ENCODE measurements at places on chromosomes 6 and 20.

DNA sequence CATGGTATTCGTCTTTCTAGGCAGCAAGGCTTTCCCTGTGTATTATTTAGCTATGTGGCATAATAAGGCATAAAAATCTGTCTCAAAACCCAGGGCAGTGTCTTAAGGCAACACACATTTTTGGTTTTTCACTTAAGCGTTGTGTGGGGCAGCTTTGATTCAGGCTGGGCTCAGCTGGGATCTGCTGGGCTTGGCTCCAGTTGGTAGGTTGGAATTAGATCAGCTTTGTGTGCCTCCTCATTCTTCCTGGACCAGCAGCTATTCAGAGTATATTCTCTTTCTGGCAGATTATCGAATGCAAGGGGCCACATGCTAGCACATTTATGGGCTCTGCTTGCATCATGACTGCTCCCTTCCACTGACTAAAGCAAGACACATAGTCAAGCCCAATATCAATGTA, 487.9 kb downstream of the RFPL4B start:
- DNase-seq, result no peak

DNA sequence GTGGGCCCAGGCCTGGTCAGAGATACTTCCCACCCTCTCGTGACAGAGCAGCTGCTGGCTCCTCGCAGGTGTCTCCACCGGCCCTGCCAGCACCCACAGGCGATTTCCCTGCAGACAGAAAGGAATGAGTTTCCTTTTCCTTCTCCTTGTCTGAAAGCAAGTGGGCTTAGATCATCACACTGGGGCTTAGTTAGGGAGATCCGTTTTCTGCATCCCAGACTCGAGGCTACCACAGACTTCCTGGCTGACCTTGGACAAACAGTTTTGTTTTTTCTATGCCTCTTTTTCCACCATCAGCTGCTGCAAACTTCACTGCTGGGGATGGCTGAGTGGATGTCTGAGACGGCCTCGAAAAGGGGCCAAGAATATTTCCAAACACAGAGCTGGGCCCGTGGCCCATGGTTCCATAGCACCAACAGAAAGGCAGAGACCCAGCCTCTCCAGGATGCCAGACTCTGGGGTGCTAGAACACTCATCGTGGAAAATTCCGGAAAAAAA, 86.5 kb downstream of the BANF2 start:
- no peak for DNase-seq

- no peak for DNase-seq
These were observed 82.0 kb downstream of the PKIB start for GRCh38 chr6:122692175-122692598.

GRCh38 chr20:52809003-52809402, 163.2 kb upstream of the TSHZ2 start:
- DNase-seq, result no peak

All from HEK293T (cell line).